Activated CD8-positive, alpha-beta T cell treated with anti-CD3 and anti-CD28 coated beads, Interleukin-2, amount 10 ng/mL, durations not matched to agents 7 days and 5 days (primary cell): ENCODE measurements at places on chromosomes 1 and 21. TPM values are rescaled to one million over a fixed set of nuclear protein-coding genes. Genes with fewer than 3 reads are reported as not detected.

RIT1 gene
- total RNA-seq: 26.0 TPM

SPSB1 gene
- 1.1 TPM for total RNA-seq

FCN3 gene
- total RNA-seq: not detected

RNU5D-1 gene
- not detected for total RNA-seq

CLDN8 gene
- not detected for total RNA-seq

ATXN7L2 gene
- 10.2 TPM for total RNA-seq

NBPF26 gene
- 23.7 TPM for total RNA-seq

OR2L13 gene
- not detected for total RNA-seq

DNA sequence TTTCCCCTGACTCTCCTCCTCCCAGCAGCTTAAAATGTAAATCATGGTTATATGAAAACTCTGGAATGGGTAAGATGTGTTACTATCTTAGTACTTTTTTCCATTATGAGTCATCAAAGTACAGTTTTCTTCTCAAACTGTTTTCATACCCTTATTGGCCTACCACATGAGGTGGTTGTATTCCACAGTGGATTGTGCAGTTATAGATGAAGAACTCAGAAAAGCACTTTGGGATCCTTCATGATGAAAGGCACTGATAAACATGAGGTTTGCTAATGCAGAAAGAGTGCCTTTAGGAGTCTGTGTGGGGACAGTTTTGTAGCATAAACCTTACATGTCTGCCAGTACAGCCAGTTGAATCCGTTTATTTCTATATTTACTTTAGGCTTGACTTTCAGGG, 32.0 kb upstream of the MYOCOS start:
- no peak for DNase-seq

GRCh38 chr1:112694363-112694929, 12.5 kb downstream of the RHOC start:
- no peak for DNase-seq

- DNase-seq: peak; percentile 8
Measured at GRCh38 chr1:224273641-224274040, 56.3 kb downstream of the NVL start.

GRCh38 chr1:107004421-107004820, 52.1 kb upstream of the PRMT6 start:
- no peak for DNase-seq

DNA sequence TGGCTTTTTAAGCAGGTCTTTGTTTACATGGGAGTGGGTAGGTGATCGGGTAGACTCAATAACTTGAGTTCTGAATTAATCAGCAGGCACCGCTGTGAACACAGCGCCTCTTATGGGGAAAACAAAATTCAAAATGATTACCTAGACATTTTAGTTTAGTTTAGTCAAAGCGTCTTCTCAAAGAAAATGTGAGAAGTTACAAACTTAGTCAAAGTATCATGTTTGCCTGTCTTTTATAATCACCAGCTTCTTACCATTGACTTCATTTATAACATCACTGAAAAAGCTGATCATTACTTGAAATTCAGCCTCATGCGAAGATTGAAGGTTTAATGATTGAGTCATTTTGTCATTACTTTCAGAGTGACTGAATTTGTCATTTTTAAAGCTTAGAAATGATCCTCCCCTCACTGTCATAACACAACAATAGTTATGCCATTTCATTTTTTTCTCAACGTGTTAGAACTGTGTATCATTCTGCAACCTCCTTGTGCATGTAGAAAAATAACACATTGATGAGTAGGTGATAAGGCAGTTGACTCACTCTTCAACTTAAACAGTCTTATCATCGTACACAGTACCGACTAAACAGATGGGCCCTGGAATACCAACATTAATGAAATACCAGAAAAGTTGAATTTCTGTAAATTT, 188.5 kb downstream of the NFIA start:
- no peak for DNase-seq

DNA sequence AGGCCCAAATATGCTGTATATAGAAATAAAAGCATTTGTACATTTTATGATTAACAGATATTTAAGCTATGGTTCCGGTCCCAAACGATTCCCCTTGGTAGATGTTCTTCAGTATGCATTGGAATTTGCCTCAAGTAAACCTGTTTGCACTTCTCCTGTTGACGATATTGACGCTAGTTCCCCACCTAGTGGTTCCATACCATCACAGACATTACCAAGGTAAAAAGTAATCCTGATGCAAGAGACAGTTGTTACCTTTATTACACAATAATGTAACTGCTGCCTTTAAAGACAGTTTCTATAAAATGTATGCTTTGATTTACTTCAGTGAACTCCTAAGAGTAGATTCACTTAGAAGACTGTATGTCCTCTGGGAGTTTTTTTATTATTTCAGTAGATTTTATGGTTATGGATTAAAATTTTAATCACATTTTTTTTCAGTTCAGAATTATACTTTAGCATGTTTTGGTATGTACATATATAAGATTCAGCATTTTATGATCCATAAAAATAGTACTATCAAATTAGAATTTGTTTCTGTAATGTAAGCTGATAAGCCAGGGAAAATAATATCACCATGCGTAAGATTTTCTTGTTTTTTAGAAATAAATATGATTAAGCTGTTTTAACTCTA, 96.5 kb downstream of the USP25 start:
- DNase-seq: peak; percentile 51

DNA sequence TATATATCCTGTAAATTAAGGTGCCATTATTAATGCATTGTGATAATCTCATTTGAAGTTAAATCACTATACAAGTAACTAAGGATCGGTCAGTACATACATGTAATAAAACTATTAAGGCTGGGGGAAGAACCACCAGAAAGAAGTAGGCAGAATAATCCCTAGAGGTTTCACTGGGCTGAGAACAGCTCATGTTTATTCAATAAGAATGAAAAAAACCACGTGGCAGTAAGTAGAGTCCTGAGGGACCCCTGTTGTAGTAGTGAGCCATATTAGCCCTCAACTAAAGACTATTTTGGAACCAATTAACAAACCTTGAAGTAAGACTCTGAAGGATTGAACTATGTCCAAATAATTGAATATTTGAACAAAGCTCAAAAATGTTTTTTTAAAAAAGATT, 46.9 kb upstream of the ADAM30 start:
- no peak for DNase-seq

DNA sequence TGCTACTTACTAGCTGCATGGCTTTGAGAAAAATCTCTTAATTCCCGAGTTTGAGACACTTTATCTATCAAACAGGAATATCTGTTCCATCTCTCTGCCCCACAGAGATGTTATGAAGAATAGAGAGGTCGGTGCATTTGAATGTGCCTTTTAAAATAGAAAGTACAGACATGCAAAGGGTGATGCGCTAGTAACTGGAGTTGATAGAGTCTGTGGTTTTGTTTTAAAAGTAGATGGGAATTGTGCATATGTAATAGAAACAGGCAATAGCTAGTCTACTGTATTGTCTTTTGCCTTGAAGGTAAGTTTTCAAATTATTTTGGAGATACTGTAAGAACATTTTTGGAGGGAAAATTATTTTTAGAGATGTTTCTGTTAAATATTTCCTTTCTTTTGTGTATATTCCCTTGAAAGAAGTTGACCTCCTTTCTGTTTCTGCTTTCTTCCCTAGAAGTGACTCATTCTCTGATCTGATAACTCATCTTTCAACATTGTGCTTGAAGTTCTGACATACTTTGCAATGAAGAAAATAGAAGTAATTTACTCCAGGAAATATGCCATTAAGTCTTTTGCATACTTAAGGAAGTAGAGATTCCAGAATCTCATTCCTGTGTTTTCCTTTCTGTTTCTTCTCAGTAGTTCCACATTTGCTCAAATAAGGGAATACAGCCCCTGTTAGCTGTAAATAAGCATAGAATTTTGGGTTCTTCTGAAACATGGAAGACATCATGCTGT, 151.6 kb downstream of the SDCCAG8 start:
- no peak for DNase-seq

DNA sequence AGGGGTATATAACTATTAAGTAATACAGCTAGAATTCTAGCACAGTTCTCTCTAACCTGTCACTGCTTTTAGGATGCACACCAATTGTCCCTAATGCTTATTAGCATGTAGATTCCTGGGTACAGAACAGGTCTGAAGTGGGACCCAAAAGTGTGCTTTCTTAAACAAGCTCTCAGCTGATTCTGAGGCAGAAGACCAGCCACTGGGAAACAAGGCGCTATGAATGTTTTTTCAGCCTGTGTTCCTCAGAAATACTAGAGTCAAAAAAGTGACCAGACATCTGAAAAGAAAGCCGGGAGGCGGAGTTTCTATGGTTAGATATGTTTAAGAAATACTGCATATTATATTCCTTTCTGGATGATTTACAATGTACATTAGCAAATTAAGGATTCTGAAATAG, 1.8 kb downstream of the PEF1 start:
- no peak for DNase-seq

DNA sequence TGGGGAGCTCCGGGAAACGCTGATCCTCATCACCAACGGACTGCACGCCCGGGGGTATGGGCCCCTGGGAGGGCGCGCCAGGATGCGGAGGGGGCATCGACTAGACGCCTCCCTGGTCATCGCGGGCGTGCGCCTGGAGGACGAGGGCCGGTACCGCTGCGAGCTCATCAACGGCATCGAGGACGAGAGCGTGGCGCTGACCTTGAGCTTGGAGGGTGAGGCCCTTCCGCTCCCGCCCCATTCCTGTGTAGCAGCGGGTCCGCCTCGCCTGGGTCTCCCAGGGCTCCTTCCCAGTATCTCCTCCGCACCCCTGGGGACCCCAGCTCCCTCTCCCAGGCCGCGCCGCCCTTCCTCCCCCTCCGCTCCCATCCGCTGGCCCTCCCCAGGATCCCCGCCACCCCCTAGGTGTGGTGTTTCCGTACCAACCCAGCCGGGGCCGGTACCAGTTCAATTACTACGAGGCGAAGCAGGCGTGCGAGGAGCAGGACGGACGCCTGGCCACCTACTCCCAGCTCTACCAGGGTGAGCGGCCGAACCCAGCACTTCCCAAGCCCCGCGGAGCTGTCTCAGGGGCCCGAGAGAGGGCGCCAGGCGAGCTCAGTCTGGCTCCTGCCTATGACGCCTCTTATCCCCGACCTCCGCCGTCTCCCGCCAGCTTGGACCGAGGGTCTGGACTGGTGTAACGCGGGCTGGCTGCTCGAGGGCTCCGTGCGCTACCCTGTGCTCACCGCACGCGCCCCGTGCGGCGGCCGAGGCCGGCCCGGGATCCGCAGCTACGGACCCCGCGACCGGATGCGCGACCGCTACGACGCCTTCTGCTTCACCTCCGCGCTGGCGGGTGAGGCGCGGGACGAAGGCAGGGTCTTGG, 5.0 kb downstream of the HAPLN2 start:
- peak; percentile 42 for DNase-seq

DNA sequence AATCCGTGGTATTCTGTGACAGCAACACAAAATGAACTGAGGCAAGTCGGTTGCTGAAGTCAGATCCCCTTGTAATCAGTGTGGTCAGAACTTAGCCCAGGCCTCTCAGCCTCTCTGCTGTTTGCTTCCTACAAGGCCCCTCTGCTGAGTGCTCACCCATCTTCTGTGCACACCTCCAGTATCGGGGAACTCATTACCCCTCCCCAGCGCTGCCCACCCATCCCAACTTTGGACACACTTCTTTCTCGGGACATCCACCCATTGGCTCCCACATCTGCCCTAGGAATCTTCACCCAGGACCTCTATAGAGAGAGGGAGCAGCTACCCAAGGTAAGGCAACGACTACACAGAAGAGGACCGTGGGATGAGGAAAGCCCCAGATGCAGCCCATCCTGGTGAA, 217.5 kb downstream of the MATN1 start:
- DNase-seq: no peak

DNA sequence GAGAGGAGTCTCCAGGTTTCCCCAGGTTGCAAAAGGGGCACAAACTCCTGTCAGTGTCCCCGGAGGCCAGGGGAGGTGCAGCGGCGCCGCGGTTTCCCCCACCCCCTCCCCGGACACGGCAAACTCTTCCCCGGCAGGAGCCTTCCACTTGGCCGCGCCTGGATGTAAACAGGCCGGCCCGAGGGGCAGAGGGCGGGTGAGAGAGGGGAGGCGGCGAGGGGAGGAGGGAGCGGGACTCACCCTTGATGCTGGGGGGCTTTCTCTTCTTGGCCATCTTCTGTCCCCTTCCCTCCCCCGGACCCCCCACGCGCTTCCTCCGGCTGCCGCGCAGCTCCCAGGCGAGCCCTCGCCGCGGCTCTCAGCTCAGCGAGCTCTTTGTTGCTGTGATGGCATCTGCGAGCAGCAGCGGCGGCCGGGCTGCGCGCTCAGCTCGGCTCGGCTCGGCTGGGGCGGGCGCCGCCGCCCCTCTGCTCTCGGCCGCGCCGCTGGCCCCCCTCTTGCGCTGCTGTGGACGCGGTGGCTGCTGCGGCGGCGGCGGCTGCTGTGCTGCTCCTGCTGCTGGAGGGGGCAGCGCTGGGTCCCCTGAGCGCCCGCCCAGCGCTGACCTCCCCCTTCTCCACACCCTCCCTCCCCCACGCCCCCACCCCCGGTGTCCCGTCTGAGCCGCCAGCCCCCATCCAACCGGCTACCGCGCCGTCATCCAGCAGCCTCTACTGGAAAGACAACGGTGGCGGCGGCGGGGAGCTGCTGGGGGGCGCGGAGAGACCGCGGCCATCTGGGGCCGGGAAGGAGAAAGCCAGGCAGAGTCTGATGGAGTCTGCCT, 4.9 kb upstream of the SLC44A5 start:
- peak; percentile 23 for DNase-seq

DNA sequence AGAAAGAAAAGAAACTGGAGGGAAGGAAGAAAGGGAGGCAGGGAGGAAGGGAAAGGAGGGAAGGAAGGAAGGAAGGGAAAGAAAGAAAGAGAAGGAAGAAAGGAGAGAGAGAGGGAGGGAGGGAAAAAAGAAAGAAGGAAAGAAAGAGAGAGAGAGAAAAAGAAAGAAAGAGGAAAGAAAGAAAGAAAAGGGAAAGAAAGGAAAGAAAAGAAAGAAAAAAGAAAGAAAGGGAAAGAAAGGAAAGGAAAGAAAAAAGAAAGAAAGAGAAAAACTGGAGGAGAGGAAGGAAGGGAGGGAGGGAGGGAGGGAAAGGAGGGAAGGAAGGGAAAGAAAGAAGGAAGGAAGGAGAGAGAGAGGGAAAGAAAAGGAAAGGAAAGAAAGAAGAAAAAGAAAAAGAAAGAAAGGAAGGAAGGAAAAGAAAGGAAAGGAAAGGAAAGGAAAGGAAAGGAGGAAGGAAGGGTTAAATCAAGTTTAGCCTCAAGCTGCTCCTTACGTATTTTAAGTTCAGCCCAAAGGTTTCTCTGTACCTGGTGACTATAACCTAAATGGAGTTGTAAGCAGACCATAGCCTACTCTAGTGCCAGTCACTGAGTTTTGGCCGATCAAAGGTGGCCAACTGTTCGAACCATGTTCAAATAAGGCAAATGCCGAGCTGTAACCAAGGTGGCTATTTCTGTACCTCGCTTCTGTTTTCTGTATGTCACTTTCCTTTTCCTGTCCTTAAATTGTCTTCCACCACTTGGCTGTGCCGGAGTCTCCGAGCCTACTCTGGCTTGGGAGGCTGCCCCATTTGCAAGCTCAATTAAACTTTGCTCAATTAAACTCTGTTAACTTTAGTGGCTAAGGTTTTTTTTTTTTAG, 37.8 kb upstream of the TMPRSS2 start:
- DNase-seq: no peak

GRCh38 chr1:16014509-16015482, 3.0 kb downstream of the HSPB7 start:
- DNase-seq: no peak

DNA sequence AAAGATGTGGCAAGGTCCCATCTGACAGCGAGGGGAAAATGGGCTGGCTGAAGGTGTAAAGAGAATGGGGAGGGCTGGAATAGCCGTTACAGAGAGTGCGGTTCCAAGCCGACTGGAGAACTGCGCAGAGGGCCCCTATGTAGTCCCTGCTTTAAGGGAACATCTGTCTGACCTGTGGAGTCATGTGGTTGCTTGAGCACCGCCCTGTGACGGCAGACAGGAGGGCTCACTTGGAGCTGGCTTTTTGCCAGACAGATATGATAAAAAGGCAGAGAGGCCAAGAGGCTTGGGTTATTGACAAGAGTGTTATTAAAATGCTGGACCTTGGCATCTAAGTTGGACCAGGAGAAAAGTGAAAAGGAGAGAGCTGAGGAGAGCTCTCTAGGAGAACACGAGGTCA, 5.9 kb upstream of the PTPRF start:
- DNase-seq: no peak
